T-helper 2 cell (primary cell): ENCODE measurements at places on chromosomes 2 and 18.

GRCh38 chr2:207901829-207902228 lies 123.5 kb downstream of the PLEKHM3 start:
- no peak for DNase-seq

GRCh38 chr2:30588994-30589393 lies 141.9 kb downstream of the LCLAT1 start:
- no peak for DNase-seq

DNA sequence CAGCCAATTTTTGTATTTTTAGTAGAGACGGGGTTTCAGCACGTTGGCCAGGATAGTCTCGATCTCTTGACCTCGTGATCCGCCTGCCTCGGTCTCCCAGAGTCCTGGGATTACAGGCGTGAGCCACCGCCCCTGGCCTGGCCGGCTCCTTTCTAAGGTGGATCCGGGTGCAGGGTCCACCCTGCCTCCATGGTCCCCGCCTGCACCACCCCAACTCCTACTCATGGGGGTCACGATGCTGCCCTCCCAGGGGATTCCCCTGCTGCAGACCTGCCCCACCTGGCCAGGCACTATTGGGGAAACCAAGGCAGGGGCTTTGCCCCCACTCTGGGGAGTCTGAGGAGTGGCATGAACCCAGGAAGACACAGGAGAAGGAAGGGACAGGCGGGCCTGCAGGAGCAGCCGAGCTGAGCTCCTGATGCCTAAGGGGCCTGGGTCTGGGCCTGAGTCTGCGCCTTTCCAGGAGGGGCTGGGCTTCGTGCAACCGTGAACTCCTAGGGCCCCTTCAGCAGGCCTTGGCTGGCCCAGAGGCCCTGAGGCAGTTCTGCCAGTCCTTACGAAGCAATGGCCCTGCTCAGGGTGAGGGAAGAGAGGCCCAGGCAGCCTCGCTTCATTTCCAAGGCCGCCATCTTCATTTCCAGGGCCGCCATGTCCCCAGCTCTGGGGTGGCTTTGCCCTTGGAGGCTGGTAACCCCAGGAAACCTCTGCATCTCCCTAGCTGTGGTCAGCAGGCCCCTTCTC lies 67.2 kb upstream of the SMAD7 start:
- DNase-seq = no peak

DNA sequence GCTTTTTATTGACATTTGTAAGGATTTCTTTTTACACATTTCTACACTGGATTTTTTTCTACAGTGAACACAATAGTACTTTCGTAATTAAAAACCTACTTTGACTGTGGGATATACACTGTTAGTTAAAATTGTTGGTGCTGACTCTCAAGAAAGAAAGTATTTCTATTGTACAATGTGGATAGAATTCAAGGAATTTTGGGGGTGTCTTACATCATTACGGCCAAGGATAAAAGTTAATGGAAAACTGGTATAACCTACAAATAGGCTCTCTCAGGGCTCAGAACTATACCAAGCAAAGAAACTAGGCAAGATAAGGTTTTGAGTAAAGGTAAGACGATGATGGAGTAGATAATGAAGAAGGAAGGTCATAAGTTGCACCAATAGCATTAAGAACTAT lies 198.4 kb upstream of the PARD3B start:
- no peak for DNase-seq

GRCh38 chr2:236638707-236639106 lies 69.1 kb downstream of the ACKR3 start:
- DNase-seq = no peak

DNA sequence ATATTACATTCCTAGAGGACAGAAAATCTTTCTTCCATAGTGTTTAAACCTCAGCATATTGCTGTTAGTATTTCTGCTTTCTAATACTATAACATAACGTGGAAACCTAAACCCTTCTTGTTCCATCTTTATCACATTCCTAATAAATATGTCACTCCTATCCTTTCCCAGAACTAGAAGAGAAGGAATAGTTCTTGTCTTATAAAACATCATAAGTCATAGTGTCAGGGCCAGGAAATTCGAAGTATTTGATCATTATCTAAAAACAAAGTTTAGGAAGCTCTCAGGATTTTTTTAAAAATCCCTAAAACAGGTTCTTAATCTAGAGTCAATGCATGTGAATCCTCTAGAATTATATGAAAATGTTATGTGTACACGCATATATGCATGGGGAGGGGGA lies 2.0 kb downstream of the NHEJ1 start:
- DNase-seq = no peak

- DNase-seq = no peak
These were observed 117.0 kb upstream of the SMIM21 start for GRCh38 chr18:75544496-75544895.

DNA sequence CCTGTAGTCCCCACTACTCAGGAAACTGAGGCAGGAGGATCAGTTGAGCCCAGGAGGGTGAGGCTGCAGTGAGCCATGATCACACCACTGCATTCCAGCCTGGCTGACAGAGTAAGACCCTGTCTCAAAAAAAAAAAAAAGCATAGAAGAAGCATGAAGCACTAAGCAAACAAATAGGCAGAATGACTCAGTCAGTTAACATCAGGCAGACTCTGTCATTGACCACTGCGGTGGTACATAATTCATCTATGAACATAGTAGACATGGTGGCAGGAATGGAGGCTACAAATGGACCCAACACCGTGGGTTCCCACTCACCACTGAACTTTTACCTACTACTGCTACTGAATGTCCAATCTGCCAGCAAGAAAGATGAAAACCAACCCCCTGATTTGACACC lies 7.6 kb upstream of the ASXL2 start:
- no peak for DNase-seq

DNA sequence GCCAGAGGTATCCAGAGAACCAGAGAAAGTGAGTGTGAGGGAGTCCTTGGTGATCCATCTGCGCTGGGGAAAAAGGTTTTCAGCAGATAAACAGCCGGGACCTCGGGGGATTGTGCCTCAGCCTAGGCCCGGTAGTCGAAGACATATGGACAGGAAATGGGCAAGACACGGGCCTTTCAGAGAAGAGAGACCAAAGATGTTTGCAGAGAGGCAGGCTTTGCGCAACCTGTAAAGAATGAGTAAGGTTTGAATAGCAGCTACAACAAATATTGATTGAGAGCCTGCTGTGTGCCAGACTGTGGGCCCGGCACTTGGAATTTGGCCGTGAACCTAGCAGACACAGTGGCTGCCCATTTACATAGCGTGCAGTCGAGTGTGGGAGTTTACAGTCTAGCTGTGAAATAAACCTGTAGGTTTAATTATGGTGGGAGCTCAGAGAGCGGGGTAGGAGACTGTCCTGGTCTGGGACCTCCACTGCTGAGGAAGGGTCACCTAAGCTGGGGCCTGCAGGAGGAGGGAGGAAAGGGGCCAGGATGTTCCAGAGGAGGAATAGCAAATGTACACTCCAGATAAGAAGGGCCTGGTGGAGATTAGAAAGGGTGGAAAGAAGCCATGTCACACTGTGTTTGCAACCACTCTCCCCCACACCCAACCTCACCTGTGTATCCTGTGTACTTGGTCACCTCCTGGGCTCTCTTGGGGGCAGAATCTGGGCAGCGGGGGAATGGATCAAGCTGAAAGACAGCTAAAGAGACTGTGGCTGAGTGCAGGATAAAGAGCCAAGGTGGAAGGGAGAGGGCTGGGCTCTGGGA lies 3.0 kb downstream of the SH2D6 start:
- no peak for DNase-seq

- DNase-seq = no peak
These were observed 6.7 kb downstream of the BCL2 start for GRCh38 chr18:63312737-63313395.

GRCh38 chr2:60838481-60838880 lies 42.9 kb upstream of the REL start:
- no peak for DNase-seq

GRCh38 chr2:108776475-108776874 lies 10.1 kb upstream of the CCDC138 start:
- DNase-seq = no peak

DNA sequence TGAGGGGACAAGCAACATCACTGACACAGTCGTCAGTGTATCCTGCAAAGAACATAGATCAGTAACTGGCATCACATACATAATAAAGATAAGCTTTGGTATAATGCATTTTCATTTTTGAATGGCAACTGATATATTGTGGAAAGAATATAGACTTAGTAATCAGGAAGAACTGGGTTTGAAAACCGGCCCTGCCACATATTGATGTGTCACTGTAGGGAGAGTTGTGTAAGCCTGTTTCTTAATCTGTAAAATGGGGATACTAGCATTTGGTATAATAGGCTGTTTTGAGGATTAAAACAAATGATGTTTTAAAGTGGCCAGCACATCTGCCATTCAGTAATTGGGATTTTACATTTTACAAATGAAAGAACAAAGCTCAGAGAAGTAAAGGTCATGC lies 277.8 kb upstream of the CNTNAP5 start:
- DNase-seq = no peak

- no peak for DNase-seq
These were observed 66.0 kb upstream of the SPRED2 start for GRCh38 chr2:65498396-65498795.

DNA sequence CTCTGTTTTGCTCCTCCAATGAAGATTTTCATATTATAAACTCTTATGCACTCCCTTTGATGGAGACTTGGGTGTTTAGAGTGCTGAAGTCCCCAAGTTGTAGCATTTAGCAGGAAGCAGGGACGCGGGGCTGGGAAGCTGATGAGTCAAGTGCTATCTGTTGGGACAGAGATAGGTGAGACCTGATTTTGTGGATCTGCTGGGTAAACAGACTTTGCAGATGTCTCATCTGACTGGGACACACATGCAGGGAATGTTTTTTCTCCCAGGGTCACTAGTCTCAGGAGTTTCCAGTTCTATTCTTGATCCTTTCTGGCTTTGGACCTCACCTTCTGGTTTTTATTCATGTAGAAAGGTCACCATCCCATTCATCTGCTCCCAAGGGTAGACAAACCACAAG lies 79.7 kb upstream of the ACAA2 start:
- no peak for DNase-seq

DNA sequence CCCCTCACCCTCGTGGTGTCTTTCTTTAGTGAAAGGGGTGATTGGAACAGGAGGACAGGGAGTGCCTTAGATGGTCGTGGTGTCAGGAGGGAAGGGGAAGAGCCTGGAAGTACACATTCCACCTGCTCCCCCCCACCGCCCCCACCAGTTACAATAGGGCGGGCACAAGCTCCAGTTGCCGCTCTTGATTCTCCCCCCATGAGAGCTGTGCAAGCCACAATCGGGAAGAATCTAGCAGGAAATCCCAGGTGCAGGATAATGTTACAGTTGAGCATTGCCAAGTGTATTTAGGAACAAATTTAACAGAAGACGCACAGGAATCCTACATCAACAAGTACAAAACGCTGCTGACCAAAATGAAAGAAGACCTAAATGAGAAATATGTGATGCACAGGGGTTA lies 73.6 kb downstream of the ASAP2 start:
- no peak for DNase-seq

- DNase-seq = no peak
These were observed 119.5 kb downstream of the LIPG start for GRCh38 chr18:49681387-49681786.

DNA sequence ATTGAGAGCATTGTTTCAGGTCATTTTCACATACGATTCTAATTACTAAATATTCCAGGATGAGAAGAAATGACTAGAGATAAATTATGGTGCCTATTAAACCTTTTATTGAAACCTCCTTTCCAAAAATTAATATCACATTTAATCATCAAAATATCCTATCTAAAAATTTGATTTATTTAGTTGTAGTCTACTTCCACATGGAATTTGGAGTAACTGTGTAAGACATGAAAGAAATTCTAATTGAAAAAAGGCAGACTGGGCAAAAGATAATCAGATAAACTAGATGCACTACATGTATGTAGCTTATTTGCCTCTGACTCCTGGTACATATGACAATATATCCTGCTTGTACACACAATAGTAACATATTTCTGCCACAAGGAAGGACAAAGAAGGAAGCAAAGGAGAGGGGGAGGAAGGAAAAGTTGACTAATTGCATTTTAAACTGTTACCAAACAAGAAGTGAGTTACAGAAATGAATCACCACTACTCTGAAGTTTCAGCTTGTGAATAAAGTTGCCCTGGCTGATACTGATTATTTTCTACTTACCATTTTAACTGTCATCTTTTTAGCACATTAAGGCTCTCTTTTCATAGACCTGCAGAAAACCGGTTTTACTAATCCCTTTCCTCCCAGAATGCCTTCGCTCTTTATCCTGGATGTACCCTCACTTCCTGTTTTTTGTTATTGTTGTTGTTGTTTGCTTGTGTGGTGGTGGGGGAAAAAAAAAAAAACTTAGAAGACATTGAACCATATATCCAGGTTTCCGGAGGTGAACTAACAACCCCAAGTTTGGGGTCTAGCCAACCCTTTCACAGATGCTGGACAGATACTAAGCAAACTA lies 28.4 kb downstream of the NRXN1 start:
- DNase-seq = no peak

GRCh38 chr2:101967826-101968513 lies 23.8 kb upstream of the IL1R2 start:
- DNase-seq = no peak

- DNase-seq = no peak
These were observed 105.8 kb upstream of the UGP2 start for GRCh38 chr2:63735931-63736330.

GRCh38 chr2:102442967-102443828 lies 20.2 kb downstream of the IL18RAP start:
- no peak for DNase-seq

- DNase-seq = no peak
These were observed 60.4 kb upstream of the CDKL4 start for GRCh38 chr2:39304200-39304599.

DNA sequence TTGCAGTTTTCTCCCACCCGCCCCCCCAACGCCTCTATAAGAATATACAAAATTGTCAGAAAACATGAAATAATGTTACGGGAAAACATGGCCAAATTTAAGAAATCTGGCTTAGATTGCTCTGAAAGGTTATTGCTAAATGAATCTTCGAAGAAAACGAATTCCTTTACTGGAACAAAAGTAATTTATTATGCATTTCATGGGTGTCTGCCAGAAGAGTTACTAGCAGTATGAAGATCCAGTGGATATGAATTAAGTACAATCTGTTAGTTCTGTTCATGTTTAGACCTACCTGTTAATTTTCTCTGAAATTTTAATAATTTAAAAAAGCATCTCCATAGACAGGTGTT lies 21.9 kb downstream of the GATA6 start:
- DNase-seq = no peak

- no peak for DNase-seq
These were observed 5.0 kb downstream of the LDLRAD4 start for GRCh38 chr18:13223311-13224143.

- DNase-seq = no peak
These were observed 124.4 kb downstream of the LRRTM4 start for GRCh38 chr2:77397763-77398162.
